ENCODE measurements at places on chromosomes 1 and 21.

DNA sequence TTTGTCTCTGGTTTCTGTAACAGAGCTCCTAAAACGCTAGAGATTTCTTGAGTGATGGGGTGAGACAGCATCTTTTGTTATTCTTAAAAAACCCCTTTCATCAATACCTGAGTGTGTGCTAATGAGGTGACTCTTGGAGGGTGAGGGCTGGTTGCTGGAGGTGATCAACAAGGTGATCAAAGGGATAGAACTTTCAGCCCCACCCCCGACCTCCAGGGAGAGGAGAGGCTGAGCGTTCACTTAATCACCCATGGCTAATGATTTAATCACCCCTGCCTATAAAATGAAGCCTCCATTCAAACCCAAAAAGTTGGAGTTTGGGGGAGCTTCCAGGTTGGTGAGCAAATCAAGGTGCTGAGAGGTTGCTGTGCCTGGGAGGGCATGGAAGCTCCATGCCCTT, 175.4 kb downstream of the SLC35F3 start:
- H3K27ac ChIP-seq, result no peak overlapping the region
- H3K4me3 ChIP-seq, result no peak overlapping the region
- no peaks in the 10 kb centered on the region for H3K36me3 ChIP-seq
- DNase-seq, result no peak
- H3K4me1 ChIP-seq, result no peaks in the 10 kb centered on the region

DNA sequence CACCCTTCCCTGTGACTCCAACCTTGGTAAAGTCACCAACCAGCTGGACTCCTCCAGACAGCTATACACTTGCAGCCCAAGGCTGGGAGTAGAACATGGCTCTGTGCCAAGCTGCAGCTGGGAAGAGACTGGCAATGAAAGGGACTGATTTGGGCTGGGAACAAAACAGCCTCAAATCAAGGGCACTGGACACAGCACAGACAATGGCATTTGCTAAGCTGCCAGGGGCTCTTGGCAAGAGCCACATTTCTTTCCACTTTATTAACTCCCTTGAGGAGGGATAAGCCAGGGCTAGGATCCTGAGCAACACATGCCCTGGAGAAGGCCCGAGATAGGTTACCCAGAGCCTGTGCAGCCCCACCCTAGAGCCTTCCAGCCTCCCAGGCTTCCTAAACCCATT, 12.0 kb downstream of the SYT11 start:
- no peak overlapping the region for H3K4me3 ChIP-seq
- no peak for DNase-seq
- H3K36me3 ChIP-seq, result no peaks in the 10 kb centered on the region
- H3K27me3 ChIP-seq, result peaks cover 29% of the 10 kb centered on the region
- H3K27ac ChIP-seq, result no peak overlapping the region

DNA sequence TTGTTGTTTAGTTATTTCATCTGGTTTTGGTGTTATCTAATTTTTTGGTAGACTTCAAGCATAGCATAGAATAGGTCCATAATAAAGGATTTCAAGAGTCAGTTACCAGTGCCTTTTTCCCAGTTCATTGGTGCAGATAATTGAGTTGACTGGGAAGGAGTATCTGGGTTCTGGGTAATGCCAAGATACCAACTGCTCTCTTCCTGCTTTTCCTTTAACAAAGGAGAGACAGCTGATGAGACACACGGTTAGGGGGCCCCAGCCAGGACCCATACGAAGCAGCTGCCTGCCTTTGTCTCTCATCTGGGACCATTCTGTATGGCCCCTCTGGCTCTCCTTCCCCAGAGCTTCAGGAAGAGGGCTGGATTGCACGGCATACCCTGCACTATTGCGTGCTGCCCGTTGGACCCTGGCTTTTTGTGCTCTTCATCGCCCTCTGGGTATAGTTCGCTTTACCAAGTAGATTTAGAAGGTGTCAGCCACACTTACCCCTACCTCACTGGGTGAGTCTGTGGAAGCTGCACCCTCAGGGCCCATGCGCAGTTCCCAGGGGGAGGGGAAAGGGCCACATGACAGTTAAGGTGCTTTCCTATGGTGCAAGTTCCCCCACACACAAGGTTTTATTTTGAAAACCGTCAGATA, 7.0 kb downstream of the NAV1 start:
- no peaks in the 10 kb centered on the region for H3K36me3 ChIP-seq
- H3K4me1 ChIP-seq, result peaks cover 7% of the 10 kb centered on the region
- H3K4me3 ChIP-seq, result no peak overlapping the region
- H3K27me3 ChIP-seq, result peaks cover 68% of the 10 kb centered on the region

DNA sequence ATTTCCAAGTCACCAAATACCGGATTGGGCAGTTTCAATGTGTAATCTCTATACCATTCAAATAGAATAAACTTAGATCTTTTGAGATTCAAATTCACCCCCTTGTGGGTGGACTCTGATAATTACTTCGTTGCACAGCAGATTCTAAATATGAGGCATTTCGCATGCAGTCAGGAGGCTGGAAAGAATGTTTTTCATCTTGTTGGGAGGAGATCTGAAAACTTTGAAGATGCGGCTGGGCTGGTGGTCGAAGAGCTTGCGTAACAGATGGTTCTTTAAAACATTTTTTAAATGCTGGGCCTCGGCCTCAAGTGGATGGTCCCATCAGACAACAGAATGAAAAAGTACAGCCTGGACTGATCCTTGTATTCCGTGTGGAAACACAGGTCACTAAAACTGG, 10.4 kb downstream of the NR5A2 start:
- H3K27ac ChIP-seq, result no peak overlapping the region
- no peak for DNase-seq
- H3K27me3 ChIP-seq, result peaks cover 32% of the 10 kb centered on the region

GRCh38 chr1:172359491-172359999, 60.9 kb upstream of the C1orf105 start:
- no peaks in the 10 kb centered on the region for H3K27me3 ChIP-seq
- DNase-seq, result no peak
- no peaks in the 10 kb centered on the region for H3K36me3 ChIP-seq

GRCh38 chr1:41360074-41360785, 1.0 kb upstream of the FOXO6 start:
- H3K36me3 ChIP-seq, result no peaks in the 10 kb centered on the region
- peaks cover 58% of the 10 kb centered on the region for H3K4me1 ChIP-seq
- peaks cover 54% of the 10 kb centered on the region for H3K27me3 ChIP-seq
- H3K27ac ChIP-seq, result no peak overlapping the region

DNA sequence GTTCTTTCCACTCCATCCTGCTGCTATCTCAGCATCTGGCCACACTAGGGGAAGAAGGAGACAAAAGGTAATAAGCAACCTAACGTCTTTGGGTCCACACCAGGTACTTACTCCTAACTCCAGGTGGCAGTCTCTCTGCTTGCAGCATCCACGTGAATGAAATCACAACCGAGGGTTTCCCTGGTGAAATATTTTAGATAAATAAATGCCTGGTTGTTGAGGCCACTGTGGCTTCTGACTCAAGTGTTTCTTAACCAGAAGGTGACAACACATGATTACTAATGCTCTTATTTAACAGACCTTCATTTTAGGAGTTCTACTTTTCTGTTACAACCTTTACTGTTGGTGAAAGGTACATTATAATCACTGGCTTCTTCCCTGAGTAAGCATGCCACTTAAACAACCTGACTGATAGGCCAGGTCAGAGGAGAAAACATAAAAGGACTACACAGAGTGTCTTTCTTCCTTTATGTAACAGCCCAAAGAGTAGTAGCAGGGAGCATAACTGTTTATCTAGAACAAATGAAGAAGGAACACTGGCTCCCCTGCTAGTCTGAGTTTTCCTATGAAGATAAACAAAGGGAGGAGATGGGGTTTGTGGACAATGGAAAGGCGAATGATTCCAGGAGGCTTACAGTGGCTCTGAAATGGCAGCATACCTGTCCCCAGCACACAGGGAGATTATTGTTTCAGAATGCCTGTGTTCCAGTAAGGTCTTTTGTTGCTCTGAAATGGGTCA, 59.9 kb downstream of the SYT6 start:
- no peak for DNase-seq
- H3K27ac ChIP-seq, result no peak overlapping the region

DNA sequence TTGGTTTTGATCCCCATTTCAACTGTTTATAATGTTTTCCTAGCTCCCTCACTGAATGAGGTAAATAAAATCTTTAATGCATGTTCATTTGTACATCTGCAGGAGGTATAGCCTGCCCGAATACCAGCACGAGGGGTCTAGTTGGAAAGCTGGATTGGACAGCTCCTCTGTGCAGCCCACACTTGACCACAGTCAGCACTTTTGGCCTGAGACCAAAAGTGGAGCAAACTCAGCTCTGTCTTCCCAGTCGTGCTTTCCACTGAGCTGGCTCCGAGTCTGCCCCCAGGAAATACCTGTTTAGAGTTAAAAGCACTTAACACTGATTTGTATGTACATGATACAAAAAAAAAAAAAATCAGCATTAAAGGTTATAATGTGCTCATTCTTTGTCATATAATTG, 224.4 kb downstream of the DSCAM start:
- peaks cover 4% of the 10 kb centered on the region for H3K27me3 ChIP-seq
- H3K4me1 ChIP-seq, result peaks cover 13% of the 10 kb centered on the region
- no peaks in the 10 kb centered on the region for H3K36me3 ChIP-seq
- no peak overlapping the region for H3K4me3 ChIP-seq
- H3K27ac ChIP-seq, result no peak overlapping the region

- peak overlapping the region; percentile 71 for H3K27ac ChIP-seq
- peaks cover 28% of the 10 kb centered on the region for H3K4me1 ChIP-seq
- no peak overlapping the region for H3K4me3 ChIP-seq
- no peak for DNase-seq
Observed at GRCh38 chr1:5911157-5911556, 81.1 kb downstream of the NPHP4 start.

DNA sequence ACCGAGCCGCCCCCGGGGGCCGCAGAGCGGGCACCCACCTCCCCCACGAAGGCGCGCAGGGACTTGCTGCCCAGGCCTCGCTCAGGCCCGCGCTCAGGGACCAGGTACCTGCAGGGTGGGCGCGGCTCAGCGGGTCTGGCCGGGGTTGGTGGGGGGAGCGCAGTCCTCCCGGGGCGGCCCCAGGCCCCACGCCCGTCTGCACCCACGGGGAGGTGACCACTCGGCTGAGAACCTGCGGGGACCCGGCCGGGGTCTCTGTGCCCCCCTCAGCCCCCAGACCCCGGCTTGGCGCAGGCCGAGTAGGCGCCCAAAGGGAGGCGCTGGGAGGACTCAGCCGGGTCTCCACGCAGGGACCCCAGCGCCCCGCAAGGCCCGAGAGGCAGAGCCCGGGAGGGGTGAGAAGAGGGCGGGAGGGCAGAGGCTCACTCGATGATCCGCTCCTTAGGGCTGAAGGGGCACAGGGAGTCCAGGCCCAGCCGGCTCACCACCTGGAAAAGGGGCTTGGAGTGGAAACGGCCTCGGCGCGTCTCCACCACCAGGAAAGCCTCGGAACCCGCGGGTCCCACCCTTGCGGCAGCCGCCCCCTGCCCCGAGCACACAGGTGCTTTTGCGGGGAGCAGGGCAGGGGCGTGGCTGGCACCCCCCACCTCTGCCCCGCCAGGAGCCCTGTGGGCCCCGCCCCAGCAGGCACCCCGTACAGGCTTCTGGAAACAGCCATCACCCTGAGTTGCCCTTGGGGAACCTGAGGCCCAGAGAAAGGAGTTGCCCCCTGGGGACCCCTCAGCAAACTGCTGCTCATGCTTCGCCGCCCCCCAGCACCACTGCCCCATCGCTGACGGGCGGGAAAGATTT, 9.3 kb downstream of the FTCD start:
- H3K27me3 ChIP-seq, result peaks cover 23% of the 10 kb centered on the region
- H3K4me3 ChIP-seq, result no peak overlapping the region
- H3K36me3 ChIP-seq, result peaks cover 11% of the 10 kb centered on the region
- DNase-seq, result no peak

Data from nephron progenitor cell (in vitro differentiated cells).